ENCODE measurements at places on chromosomes 12 and 14.
A peak's percentile ranks its signal among the peaks of the same experiment; 100 is the strongest.

DNA sequence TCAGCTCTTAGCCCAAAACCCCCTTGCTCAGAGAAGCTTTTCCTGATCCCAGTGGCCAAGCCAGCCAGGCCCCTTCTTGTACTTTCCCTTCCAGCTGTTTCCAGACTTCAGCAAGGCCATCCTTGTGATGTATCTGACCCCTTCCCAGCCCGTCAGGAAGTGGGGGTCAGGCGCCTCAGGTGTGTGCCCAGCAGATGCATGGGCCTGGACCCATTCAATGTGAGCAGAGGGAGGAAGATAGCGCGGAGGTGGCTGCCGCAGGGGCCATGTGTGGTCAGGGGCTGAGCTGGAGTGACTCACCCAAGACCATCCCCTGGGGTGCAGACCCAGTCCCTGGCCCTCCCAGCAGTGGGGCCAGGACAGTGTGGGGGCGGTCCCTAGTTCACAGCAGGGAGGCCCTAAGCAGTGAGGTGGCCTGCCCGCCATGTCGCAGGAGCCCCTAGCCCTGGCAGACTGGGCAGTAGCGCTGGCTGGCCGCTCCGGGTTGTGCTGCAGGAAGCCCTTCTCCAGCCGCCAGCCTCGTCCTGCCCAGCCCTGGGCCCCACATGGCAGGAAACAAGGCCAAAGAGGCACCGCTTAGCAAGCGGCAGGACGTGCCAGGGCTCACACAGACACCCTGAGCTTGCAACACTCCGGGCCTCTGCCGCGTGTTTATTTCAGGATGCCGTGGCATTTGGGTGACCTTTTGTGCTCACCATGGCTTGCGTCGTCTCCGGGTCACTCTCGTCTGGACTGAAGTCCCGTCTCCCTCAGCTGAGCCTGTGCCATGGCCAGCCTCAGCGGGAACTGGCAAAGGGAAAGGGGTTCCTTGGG, 12.0 kb downstream of the ADSS1 start:
- no peak for DNase-seq

DNA sequence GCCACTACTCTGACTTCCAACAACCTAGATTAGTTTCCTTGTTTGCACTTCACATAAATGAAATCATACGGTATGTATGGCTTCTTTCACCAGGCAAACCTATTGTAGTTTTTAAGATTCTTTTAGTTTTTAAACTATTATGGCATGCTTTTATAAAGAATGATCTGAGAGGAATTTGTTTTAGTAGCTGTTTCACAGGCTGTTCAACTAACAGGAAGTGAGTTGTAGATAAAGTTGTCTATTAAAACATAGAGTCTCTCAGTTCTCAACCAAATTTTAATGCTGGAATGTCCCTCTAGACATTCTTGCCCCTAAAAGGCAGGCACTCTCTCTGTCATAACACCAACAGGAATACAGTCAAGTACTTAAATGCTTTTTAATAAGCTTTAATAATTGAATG, 102.7 kb upstream of the DACT1 start:
- no peak for DNase-seq

GRCh38 chr14:58829594-58829993, 191.8 kb downstream of the DACT1 start:
- no peak for DNase-seq

DNA sequence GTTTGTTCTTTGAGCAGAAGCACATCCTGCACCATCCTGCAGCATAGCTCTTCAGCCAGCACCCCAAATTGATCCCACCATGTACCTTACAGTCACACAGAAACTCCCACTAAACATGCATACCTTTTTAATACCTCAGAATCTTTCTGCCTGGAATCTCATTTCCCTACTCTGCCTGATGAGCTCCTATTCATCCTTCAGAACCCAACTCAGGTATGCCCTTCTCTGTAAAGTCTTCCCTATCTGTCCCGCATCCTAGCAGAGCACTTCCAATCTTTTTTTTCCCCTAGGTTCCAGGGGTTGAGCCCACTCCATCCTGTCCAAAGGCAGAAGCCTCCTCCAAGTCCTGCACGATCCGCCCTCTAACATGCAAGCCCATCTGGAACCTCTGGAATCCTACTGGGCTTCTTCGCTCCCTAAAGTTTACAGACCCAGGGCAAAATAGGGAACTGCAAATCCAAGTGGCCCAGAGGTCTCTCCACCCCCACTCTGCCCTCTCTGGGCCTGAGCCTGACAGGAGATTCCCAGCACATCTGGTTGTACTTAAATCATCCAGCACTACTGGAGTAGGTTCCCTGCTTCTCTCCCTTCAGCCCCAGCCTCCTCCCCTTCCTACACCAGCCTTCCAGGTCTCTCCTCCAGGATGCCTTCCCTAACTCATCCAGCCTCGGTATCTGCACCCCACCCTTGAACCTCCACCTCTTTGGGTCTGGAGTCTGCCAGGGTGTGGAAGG, 4.1 kb upstream of the FIGNL2 start:
- DNase-seq, result no peak

GRCh38 chr14:46322076-46322475, 329.5 kb downstream of the RPL10L start:
- DNase-seq, result no peak

DNA sequence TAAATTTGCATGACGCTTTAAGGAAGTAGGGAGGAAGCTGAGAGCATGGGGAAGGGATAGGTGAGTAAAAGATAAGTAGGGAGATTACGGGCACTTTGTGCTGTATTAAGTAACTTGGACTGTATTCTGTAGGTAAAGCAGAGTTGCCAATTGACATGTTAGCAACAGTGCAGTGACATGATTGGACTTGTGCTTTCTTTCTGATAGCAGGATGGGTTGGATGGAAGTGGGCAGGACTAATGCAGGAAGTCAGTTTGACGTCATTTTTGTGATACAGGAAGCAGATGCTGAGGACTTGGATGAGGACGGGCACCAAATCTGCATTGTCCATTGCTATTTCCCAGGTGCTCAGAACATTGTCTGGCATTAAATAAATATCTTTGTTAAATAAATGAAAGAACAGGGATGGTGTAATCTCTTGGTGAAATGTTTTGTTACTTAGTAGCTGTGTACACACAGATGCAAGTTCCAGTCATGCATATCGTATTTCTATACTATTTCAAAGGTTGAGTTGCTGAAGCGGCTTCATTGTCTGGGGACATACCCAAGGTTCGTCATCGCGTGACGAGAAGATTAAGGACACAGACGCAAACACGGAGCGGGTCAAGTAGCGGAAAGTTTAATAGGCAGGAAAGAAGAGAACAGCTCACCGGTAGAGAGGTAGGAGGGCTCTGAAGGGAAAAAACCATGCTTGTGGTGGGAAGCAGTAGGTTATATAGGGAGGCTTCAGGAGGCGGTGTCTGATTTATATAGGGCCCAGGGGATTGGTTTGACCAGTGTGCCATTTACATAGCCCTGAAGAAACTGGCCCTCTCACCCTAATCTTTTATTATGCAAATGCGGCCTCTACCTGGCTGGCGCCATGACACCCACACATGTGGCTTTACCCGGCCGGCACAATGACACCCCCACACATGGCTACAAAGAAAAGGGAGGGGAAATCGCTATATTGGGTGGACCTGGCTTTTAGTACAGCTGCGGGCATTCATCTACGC, 30.7 kb downstream of the GUCY2C start:
- no peak for DNase-seq

- no peak for DNase-seq
Measured at GRCh38 chr14:74015176-74015575, 3.9 kb downstream of the ENTPD5 start.

- no peak for DNase-seq
Measured at GRCh38 chr14:74656964-74657363, 44.9 kb upstream of the LTBP2 start.

- DNase-seq, result no peak
Measured at GRCh38 chr12:116922194-116922897, 11.6 kb downstream of the FBXW8 start.

GRCh38 chr12:112124918-112125249, 476 bp upstream of the TRAFD1 start:
- no peak for DNase-seq

- no peak for DNase-seq
Measured at GRCh38 chr12:6273541-6274230, 36.8 kb upstream of the PLEKHG6 start.

DNA sequence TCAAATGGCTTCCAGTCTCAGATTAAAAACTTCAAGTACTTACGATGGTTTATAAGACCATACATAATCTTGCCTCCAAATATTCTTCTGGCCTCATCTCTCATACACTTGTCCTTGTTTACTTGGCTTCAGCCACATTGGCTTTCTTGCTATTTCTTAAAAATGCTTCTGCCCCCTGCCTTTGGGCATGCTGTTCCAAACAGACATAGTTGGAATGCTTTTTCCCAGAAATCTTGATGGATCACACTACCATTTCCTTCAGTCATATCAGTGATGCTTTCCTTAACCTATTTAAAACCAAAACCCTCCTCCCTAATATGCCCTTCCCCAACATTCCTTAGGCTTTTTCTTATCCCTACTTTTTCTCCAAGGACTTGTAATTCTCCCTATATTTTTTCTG, 74.4 kb upstream of the PAWR start:
- no peak for DNase-seq

- DNase-seq, result no peak
Measured at GRCh38 chr14:103192246-103192840, 69.1 kb downstream of the TNFAIP2 start.

- no peak for DNase-seq
Measured at GRCh38 chr14:43789458-43789857, 717.6 kb downstream of the FSCB start.

GRCh38 chr12:130026608-130027176, 122.9 kb upstream of the TMEM132D start:
- no peak for DNase-seq

GRCh38 chr12:62763861-62764645, 170.9 kb downstream of the PPM1H start:
- no peak for DNase-seq

DNA sequence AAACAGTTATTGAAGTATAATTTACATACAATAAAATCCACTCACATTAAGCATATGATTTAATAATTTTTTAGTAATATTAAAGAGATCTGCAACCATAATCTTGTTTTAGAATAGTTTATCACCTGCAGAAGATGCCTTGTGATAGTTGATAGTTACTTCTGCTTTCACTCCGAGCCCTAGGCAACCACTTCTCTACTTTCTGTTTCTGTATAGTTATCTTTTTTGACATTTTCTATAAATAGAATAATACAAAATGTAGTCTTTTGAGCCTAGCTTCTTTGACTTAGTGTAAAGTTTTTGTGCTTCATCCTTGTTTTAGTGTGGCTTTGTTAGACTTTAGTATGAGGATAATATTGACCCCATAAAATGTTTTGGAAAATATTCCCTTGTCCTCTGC, 111.0 kb downstream of the MNAT1 start:
- no peak for DNase-seq

GRCh38 chr12:130104571-130105106, 57.6 kb upstream of the FZD10 start:
- DNase-seq, result no peak

DNA sequence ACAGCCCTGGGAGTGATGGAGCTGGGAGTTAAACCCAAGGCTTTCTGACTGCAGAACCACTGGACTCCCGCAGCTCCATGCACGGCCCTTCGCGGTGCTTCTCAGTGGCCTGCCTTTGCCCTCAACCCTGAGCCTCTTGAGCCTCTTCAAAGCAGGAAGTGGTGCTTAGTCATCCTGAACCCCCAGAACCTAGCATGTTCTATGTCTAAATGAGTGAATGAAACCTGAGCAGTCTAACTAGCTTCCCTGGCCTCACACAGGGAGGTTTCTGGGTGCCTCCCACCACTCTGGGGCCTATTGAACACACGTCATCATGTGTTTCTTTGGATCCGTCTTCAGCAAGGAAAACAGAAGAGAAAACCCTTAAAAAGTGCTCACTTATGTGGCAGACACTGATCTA, 117.9 kb upstream of the SFSWAP start:
- DNase-seq, result no peak

GRCh38 chr12:118055144-118055557, 5.8 kb downstream of the WSB2 start:
- DNase-seq, result peak; percentile 35

GRCh38 chr12:76687981-76688380, 75.9 kb upstream of the ZDHHC17 start:
- no peak for DNase-seq

GRCh38 chr14:58617619-58618018, 20.1 kb upstream of the DACT1 start:
- DNase-seq, result no peak

- DNase-seq, result no peak
Measured at GRCh38 chr14:85010186-85010585, 519.8 kb upstream of the FLRT2 start.

- DNase-seq, result no peak
Measured at GRCh38 chr12:72144553-72144952, 127.6 kb upstream of the TRHDE start.

- no peak for DNase-seq
Measured at GRCh38 chr12:62192903-62193250, 67.3 kb upstream of the USP15 start.

DNA sequence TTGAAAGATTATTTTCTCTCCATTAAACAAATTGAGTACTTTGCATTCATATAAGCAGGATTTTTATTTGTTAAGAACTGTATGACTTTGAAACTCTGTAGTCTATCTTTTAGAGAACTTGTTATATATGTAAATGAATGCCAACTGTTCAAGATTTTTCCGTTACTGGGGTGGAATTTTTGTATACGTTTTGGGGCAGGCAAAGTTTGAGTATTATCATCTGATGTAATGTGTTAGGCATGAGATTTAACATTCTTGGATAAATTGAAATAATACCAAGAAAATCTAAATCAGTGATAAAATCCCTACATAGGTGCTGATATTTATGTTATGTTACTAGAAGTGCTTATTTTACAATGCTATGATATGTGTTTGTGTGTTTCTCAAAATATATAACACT, 8.4 kb downstream of the CNOT2 start:
- no peak for DNase-seq

DNA sequence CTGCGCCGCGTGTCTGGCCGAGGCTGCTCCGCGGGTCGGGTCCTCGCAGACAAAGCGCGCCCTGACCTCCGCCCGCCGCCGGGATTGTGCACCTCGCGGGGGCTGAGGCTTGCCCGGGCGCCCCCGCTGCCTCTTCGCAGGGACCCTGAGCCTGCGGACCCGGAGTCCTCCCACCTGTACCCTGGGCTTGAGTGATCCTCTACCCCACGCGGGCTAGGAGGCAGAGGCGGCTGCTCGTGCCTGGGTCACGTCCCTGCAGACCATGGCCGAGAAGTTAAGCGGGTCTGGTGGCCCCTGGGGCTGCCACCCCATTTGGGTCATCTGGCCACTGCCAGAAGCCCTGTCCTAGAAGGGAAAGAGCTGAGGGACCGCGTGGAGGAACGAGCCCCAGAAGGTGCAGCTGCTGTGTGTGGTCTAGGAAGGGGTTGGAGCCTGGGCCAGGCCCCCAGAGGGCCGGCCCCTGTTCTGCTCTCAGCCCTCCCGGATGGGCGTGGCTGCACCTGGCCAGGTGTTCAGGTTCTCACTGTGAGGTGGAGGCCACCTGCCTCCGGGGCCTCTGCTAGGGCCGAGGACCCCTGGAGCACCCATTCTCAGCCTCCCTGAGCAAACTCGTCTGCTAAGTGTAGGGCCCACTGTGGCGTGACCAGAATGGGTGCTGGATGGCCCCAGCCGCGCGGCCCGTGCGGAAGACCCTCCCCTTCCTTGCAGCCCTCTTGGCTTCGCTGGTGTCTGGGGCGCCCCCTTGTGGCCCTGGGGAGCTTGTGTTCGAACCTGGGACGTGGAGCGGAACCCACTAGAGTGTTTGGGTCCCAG, 49.6 kb downstream of the LRCOL1 start:
- DNase-seq, result peak; percentile 36

- no peak for DNase-seq
Measured at GRCh38 chr12:72006766-72007165, 68.1 kb downstream of the TPH2 start.

- DNase-seq, result no peak
Measured at GRCh38 chr14:74917646-74918081, 5.4 kb downstream of the RPS6KL1 start.

GRCh38 chr12:127223011-127223410, 1044.0 kb upstream of the TMEM132C start:
- no peak for DNase-seq

Measured in stimulated activated CD8-positive, alpha-beta memory T cell treated with anti-CD3 and anti-CD28 coated beads, Interleukin-2, amount 100 ng/mL, for 1 hour (primary cell).